ENCODE measurements at places on chromosomes 2 and 18.

- DNase-seq: no peak
Measured at GRCh38 chr18:11383381-11383780, 226.0 kb upstream of the SLC35G4 start.

DNA sequence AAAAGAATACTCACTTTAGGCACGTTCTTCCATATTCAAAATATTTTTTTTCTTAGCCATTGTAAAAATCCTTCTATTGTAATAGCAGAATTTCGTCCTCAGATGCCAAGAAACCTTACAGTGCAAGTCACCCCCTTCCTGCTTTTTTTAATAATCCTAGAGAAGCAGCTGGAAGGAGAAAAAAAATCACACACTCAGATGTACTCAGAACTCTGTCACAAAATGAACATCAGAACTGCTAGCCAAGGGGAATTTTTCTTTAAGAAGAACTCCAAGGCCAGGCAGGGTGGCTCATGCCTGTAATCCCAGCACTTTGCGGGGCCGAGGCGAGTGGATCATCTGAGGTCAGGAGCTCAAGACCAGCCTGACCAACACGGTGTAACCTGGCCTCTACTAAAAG is 127.3 kb upstream of the SPATS2L start:
- DNase-seq: no peak

- DNase-seq: peak; percentile 71
Measured at GRCh38 chr2:230902180-230902899, 22.7 kb downstream of the GPR55 start.

DNA sequence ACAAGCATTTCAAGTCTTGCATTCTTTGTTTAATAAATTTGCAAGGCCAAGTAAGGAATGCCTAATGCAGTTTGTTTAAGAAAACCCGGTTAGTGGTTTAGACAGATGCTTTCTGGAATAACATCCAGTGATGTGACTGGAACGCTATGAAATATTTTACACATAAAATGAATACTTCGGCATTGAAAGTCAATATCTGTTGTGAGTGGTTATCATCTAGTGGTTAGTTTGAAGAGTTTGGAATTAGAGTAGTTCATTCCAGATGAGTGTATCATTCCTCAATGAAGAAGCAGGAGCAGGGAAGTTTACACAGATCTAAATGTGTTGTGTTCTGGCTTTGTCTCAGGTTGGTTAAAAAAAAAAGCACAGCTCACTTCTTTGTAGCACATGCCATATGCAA is 608.0 kb upstream of the PIK3C3 start:
- peak; percentile 77 for DNase-seq

DNA sequence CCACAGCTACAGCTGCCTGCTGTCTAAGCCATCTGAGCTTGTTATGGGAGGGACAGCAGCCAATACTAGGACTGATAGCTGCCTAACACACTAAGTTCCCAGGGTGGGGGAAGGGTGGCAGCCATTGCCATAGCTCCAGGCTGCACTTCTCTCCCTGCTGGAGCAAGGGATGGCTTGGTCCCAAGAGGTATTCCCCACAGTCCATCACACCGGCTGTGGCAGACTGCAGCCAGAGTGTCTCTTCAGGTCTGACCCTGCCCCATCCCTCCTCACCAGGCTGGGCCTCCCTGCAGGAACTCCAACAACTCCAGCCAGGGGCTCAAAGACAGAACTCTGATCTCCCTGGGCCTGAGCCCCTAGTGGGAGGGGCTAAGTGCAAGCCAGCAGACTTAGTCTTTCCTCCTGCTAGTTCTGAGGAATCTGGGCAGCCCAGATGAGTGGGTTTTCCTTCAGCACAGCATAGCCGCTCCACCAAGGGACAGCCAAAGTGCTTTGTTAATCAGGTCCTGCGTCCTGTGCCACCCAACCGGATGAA is 632.1 kb downstream of the SOCS6 start:
- DNase-seq: no peak

GRCh38 chr2:209990838-209991237 is 11.6 kb upstream of the RPE start:
- DNase-seq: no peak

DNA sequence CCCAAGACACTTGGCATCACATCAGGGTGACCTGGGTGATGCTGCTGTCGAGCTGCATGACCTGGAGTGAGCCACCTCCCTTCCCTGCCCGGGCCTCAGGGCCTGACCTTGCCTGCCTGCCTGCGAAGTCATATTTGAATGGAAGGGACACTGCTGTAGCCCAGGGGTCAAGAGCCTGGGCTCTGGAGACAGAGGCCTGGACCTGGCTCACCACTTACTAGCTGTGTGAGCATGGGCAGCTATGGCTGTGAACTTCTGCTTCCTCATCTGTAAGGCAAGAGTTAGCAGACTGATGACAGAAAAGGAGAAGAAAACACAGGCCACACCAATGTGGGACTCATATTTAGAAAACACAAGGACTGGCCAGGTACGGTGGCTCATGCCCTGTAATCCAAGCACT is 118.7 kb downstream of the ZFP36L2 start:
- no peak for DNase-seq

GRCh38 chr18:35775887-35776286 is 194.3 kb downstream of the GALNT1 start:
- peak; percentile 20 for DNase-seq

DNA sequence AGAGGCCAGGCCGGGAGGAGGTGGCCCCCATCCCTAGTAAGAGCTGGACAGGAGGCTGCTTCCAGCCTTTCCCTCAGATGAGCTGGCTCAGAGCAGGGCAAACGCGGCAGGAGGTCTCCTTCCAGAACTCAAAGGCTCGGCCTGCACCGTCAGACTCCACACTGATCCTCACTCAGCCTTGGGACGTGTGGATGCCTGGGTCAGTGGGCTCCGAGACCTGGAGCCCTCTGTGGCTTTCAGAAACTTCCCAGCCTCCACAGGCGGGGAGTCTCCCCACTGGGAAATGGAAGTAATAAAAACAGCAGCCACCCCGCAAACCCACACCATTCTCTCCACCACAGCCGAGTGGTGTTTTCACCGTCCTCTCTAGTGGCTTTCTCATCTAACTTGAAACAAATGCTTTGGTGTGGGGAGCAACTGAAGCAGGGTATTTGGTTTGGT is 54.3 kb downstream of the INPP5D start:
- DNase-seq: no peak

DNA sequence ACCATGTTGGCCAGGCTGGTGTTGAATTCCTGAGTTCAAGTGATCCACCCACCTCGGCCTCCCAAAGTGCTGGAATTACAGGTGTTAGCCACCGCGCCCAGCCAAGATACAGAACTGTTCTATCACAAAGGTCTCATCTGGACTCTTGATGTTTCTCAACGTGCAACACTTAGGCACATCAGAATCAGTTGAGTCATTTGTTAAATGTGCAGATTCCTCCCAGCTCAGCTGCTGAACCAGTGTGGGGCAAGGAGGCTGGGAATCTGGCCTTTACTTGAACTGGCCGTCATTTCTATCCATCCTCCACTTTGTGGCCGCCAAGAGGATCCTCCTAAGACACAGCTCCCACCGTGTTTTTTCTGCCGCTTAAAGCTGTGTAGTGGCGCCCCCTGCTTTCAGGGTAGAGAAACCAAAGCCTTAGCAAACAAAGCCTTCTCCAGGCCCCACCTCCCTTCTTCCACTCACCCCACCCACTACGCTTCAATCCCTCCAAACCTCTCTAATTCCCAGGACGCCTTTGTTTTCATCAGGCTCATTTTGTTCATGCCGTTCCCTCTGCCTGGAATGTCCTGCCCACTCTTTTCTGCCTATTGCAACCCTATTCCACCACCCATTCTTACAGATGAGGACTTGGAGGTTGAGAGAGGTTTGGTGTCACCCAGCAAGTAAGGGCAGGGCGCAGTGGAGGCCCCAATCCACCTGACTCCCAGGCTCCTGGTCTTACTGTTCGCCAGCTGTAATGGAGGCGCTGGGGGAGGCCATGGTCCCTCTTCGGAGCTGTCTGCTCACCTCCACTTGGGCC is 776 bp upstream of the SPEG start:
- DNase-seq: peak; percentile 80

GRCh38 chr2:14572633-14573032 is 59.9 kb upstream of the LRATD1 start:
- DNase-seq: no peak

DNA sequence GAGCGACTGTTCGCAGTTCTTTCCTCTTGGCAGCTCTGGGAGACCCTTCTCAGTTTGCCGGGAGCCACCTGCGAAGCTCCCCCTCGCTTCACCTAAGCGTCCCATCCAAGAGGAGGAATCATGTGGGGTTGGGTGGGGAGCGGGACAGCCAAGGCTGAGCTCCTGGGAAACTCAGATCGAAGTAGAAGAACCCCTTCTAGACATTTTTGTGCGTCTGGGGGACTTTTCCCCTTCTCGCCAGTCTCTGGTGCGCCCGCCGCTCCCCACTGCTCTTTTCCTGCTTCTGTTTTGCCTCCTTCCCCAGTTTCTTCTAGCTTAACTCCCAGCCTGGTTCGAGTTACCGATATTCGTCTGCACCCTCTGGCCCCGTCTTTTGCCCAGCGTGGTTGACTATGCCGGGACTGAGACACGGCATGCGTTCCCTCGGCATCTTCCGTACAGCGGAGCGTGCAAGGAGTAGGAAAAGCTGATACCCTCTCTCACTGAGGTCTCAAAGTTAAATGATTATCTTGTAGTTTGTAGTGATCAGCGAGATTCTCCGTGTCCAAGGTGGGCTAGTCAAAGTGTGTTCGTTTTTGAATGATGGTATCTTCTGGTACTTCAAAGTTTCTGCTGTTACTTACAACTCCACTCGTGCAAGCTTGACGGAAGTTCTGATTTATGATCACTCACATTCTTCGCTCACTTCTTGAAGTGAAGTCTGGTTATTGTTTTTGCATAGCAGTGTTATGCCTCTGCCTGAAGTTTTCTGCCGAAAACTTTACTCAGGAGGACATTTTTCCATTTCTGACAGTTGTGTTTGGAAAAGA is 664 bp downstream of the CAMKMT start:
- peak; percentile 72 for DNase-seq

GRCh38 chr18:11136241-11136640 is 13.1 kb downstream of the PIEZO2 start:
- DNase-seq: peak; percentile 65

GRCh38 chr2:239596792-239597191 is 196.0 kb upstream of the HDAC4 start:
- DNase-seq: no peak

GRCh38 chr18:54506516-54507261 is 84.4 kb upstream of the DYNAP start:
- no peak for DNase-seq

DNA sequence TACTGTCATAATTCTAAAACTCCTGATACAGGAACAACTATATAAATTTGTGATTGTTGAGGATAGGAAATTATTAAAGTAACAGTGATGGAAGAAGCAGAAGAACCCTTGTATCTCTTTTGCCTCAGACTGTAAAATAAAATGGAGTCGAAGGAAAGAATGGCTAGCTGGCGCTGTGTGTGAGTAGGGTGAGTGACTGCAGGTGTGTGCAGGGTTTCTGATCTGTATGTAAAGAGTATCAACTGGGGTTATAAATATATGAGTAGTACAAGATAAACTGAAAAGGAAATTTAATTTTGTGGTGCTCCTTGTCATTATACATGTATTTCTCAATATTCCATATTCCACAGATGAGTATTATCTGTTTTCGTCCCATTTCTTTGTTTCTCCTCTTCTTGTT is 15.2 kb downstream of the POLI start:
- no peak for DNase-seq

DNA sequence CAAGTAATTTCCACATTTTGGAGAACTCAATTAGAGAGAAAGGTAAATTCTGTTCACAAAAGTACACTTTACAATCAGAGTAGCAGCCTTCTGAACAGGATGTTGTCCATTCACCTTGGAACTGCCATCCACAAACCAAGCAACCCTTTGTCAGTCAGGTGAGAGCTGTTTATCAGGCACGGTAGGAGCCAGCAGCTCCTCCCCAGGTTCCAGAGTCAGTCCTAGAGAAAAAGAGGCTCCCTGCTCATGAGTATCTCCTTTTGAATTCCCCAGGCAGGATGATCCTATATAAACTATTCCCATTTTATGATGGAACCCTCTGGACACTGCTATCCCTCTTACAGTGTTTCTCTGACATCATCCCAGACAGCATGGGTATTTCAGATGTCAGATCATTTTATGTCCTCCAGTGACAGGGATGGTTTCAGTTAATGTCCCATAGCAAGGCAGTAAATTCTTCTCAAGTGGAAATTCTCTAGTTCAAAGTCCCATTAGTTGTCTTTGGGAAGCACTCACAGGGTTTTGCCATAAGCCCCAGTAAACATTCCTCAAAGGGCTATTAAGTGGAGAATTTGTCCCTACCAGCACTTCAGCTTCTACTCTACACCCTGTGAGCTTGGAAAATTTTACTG is 34.5 kb upstream of the CSRNP3 start:
- no peak for DNase-seq

DNA sequence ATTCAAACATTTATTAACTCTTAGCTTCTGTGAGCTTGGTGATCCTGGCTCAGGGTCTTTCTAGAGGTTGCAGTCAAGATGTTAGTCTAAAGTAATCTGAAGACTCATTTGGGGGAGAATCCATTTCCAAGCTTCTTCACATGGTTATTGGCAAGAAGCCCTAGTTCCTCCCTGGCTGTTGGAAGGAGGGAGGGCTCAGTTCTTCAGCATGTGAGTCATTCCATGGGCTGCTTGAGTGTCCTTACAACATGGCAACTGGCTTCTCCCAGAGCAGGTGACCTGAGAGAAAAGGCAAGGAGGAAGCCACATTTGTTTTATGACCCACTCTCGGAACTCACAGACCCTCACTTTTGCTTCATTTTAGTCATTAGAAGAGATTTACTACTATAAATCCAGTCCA is 10.6 kb upstream of the C2orf74 start:
- peak; percentile 48 for DNase-seq

GRCh38 chr2:37464067-37464466 is 119.6 kb downstream of the QPCT start:
- no peak for DNase-seq

DNA sequence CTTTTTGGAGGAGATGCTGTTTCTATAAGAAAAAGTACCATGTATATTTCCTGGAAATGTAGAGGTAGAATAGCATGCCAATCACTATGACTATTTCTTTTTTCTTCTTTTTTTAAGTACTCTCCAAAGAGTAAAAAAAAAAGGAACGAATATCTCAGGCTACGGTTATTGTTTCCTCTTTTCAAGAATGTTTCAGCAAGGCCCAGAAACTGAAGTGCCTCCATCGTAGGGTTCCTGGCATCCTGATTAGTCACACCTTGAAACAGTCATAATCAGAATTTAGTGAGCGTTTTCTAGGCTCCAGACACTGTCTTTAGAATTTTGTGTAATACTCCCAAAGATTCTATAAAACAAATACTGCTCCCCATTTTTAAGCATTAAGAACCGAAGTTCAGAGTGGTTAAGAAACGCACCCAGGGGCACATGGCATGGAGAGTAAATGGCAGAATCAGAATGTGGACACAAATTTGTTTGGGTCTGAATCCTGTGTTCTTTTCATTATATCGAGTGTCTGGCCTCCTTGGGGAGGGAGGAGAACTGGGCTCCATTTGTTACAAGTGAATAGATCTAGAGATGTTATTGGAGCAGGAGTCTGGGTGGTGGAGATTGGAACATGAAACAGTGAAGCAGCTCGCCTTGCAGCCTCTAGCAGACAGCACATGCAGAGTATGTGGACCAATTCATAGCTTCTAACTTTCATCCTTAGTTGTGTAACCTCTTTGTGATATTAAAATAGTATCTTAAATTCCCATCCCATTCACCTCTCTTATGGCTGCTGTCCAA is 26.7 kb downstream of the ZEB2 start:
- DNase-seq: no peak

All from mesenchymal stem cell (in vitro differentiated cells and primary cell).